ENCODE measurements at places on chromosomes 5 and 9. TPM values are rescaled to one million over a fixed set of nuclear protein-coding genes. Genes with fewer than 3 reads are reported as not detected.

Gene IL7R
- total RNA-seq: 2.2 TPM

GRCh38 chr9:120737416-120738165 lies 23.3 kb upstream of the MEGF9 start:
- no peak for DNase-seq

DNA sequence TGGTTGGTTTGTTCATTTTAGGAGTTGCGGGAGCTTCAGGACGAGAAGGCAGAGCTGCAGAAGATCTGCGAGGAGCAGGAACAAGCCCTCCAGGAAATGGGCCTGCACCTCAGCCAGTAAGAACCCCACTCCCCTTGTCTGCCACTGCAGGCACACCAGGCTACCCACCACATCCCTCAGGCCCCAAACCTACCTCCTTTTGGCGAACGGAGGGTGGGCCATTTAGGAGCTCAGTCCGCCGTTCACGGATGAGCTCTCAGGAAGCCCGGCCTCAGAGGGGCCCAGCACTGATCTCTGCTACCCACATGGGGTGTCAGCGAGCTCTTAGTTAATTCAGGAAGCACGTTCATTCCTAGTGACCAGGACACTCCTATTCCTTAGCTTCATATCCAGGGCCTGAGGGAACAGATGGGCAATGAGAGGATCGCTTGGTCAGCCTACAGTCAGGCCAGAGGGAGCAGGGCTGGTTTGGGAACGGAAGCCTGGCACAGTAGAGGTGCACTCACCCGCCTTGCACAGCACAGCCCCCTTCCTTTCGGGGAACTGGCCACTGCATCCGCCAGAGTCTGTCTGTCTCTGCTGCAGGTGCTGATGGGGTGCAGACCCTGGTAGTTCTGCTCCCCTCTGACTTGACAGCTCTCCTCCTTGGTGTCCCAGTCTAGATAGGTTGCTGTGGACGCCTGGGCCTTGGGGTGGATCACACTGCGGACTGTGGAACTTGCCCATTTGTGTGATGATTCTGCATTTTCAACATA lies 21.4 kb downstream of the HNRNPH1 start:
- DNase-seq: no peak

DNA sequence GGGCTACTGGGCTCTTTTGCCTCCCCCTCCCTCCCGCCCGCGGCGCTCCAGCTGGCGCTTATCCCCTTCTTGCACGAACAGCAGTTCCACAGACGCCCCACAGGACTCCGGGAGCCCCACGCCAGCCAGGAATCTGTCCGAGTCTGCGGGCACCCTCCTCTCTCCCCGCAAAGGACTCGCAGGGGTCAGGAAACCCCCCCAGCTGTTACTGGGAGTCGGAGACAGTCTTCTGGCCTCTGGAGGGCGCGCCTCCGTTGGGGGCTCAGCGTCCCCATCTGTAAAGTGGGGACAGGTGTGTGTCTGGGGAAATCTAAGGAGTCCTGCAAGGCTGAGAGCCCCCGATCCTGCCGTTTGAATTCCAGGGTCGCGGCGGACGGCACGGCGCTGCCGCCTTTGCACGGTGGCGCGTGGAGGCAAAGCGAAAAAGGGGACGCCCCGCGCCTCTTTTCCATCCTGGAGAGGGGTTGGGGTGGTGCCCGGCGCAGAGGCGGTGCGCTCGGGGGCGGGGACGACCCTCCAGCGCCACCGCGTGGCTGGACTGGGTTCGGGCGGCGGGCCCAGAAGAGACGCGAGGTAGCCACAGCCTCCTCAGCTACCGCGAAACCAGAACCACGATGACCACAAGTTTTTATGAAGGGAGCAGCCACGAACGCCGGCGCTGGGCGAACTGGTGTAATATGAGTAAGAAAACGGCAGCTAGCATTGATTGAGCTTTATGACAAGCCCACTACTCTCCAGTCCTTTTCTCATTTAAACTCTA lies 2.8 kb upstream of the CCIN start:
- DNase-seq: peak; percentile 84

- DNase-seq: no peak
Observed at GRCh38 chr9:84027201-84027600, 46.6 kb downstream of the RMI1 start.

DNA sequence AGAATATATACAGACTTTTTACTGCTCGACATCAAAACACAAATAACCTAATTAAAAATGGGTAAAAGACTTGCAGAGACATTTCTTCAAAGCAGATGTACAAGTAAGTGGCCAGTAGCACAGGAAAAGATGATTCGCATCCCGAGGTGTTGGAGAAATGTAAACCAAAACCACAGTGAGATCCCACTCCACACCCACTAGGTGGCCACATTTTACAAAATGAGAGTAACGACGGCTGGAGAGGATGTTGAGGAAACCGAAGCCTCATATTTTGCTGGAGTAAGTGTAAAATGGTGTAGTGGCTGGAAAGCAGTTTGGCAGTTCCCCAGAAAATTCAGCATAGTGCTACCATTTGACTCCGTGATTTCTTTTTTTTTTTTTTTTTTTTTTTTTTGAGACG lies 21.3 kb upstream of the GBGT1 start:
- peak; percentile 83 for DNase-seq

- peak; percentile 35 for DNase-seq
Observed at GRCh38 chr5:168681556-168682183, 102.5 kb upstream of the PANK3 start.

Gene ZFP2
- total RNA-seq: 1.0 TPM

Gene DHX29
- 39.5 TPM for total RNA-seq

DNA sequence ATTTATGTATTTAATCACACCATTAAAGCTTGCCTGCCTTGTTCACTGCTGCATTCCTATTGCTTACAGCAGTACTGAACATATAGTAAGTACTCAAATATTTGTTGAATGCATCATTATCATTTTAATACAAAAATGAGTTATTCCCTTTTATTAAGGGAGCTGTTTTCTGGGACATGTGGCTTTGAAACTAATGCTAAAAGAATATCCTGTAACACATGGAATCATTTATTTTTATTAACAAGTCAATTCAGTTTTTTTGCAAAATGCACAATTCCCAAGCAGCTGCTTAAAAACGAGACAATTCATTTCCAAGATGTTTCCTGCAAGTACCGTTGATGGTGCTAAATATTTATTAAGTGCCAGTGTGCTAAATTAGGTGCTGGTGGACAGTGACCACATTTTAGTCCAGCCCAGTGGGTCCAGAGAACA lies 148.3 kb upstream of the NR3C1 start:
- DNase-seq: no peak

All from dermis blood vessel endothelial cell (primary cell).